ENCODE measurements at places on chromosomes 1 and 21.

DNA sequence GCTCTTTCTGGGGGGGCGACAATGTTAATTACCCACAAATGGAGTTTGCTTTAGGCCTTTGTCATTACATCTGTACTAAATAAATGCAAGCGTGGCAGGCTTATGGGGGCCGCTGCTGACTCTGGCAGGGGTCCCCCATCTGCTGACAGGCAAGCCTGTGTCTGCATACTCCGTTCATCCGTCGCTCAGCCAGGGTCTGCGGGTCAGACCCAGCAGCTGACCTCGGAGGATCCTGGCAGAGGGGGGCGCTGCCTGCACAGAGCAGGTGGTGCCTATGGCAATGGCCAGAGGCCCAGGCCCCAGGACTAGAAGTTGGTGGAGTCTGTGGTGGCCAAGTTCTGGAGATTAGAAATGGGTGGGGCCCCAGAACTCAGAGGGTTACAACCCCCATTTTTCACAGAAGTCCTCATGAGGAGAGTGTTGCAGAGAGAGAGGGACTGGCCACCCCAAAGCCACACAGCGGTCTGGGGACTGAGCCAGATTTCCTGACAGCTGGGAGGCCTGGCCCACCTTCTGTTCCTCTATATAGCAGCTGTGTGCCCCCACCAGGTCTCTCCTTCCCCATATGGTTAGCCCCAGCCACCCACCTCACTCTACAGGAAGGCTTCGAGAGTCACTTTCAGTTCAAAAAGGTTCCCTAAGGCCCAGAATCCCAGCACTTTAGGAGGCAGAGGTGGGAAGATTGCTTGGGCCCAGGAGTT, 31.0 kb downstream of the TTC39A start:
- no peak for DNase-seq

- DNase-seq: no peak
These were observed 1.0 kb upstream of the PRAMEF12 start for GRCh38 chr1:12772520-12772919.

DNA sequence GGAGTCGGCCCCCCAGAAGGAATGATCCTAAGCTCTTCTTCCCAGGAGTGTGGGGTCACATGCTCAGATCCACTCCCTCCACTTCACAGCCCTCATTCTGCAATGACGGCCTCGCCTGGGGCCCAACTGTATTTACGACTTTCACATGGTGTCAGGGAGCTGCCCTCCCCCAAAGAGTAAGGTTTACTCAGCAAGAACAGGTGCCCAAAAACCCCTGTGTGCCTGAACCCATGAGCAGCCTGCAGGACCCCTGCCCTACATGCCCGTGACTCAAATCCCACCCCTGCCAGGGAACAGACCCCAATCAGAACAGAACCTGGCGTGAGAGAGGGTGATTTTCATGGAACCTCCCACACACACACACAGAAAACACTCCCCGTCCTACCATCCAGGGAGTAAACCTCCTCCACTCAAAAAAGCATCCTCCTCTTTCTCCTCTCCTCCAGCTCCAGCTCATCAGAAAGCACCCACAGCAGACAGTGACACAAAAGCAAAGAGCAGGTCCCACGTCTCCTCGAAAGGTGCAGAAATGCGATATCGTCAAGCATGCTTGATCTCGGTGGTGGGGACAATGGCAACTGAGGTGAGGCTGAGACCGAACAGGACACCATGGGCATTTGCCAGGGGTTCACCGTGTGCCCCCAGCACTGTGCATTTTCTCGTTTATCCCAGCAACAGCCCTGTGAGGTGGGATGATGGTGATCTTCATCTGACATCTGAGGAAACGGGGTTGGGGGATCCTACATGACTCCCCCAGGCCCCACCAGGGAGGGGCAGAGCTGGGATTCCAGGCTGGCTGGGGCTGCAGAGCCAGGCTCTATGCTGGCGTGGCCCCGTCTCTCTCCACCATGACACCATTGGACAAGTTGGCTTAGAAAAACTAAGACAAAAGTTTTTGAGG, 397.9 kb downstream of the NPHP4 start:
- no peak for DNase-seq

GRCh38 chr1:28521502-28522164, 15.8 kb downstream of the RCC1 start:
- no peak for DNase-seq

DNA sequence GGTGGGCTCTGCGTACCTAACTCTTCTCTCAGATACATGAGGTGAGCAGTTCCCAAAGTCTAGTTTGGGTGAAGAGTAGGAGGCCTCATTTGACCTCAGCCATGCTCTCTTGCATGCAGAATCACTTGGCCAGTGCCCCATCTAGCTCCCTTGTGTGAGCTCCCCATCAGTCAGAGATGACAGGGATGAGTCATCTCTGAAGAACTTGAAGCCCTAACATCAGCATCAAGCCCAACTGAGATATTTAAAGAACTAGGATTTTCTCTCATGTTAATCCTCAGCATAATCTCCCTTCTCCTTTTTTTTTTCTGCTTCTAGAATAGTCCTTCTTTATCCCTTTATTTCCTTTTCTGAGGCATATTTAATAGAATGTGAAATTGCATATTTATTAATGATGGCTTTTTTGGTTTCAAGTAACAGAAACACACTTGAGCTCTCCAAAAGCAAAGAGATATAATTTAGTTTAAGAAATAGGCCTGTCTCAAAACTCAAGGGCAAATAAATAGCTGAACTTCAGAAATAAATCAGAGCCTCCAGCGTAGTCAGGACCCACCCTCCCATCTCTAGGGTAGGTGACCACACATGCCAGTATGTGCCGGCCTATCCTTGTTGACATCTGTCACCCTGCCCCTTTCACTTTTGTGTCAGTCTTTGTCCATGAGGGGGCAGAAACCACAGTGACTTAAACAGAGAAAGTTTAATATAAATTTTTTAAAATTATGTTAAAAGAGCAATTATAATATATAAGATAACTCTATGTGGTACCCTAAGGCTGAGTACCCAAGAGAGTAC, 112.3 kb downstream of the TSEN15 start:
- no peak for DNase-seq

DNA sequence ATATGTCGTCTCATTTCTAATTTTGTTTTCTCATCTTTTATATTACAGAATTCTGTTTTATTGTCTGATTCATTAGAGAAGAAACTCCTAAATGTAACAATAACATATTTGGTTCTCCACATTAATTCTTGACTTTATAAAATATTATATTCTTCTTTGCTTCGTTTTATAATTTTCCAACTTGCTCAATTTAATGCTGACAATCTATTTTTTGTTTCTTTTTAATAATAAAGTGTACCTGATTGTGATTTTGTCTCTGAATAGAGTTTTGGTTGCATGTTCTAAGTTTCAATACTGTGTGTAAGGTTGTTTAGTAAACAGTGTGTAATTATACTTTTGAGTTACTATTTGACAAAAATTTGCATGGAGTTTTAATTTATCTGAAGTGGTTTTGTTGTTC, 131.0 kb upstream of the C1orf105 start:
- DNase-seq: no peak
